CD4-positive, alpha-beta T cell treated with Interleukin-4 for 4 hours (primary cell): ENCODE measurements at places on chromosomes 5 and 9.

DNA sequence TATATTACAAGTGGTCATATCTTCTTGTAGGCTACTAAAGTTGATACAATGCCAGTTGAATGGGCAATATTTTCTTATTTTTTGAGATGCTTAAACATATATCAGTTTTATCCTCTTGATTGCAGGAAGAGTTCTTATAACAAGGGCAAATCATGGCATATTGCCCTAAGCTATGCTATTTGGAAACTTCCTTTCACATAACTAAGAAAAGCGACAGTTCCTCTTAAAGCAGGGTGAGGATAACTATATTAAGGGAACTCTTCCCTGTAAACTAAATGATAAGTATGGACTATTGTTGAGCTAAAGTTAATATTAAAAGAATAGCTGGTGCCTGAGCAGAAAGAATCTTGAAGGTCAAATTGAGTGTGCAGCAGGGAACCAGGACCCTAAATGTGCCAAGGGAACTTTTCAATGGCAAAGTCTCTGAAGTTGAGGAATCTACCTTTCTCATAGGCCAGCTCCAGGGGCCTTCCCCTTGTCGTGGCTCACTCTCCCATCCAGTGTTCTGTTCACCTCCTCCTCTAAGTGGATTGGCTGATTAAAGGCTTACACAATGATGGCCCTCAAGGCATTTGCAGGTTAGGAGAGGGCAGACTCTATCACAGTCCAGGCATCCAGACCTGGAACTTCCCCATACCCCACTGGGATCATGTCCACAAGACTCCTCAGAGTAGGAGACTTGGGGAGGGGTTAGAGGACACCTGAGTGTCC, 26.8 kb downstream of the FYB1 start:
- no peak for DNase-seq

GRCh38 chr5:141915881-141916336, 7.8 kb upstream of the DELE1 start:
- DNase-seq, result no peak

GRCh38 chr9:94443032-94443722, 111.7 kb upstream of the PCAT7 start:
- no peak for DNase-seq

- DNase-seq, result peak; percentile 73
Observed at GRCh38 chr9:131733541-131734061, 6.3 kb downstream of the RAPGEF1 start.

GRCh38 chr9:1152171-1152570, 102.0 kb downstream of the DMRT2 start:
- no peak for DNase-seq

- DNase-seq, result no peak
Observed at GRCh38 chr5:95892784-95893354, 68.8 kb downstream of the ELL2 start.

DNA sequence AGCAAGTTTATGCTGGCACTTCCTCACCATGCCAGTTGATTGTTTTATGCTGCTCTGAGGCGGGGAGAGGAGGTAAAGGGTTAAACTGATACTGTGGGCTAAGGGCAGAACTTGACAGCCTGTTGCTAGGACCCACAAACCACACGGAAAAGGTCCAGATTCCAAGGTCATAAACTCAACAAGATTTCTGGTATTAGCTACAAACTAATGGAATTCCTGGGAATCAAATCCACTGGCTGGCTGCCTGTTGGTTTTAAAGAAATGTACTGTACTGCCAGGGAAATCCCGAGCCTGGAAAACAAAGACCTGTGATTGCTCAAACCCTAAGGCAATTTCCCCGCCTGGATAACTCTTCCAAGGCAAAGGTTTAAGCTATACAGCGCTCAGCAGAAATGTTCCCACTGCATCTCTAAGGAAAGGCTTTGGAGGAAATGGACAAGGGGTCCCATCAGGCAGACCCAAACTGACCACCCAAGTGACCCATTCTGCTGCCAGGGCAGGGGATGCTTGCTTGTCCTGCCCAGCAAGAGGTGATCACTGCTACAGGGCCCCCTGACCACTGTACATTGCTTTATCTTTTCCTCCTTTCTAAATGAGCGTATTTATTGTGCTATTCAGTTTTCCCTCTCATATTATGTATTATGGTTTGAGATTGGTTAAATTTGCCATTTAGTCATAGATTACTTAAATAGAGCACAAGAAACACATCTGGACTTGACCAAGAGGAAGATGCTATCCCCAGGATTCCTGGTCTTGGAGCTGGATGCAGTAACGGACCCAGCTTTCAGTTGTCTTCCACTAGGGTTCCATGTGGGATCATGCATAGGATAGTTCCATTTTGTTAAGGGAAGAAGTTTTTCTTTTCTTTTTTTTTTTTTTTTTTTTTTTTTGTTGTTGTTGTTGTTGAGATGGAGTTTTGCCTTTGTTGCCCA, 124.3 kb downstream of the SUSD1 start:
- DNase-seq, result no peak

DNA sequence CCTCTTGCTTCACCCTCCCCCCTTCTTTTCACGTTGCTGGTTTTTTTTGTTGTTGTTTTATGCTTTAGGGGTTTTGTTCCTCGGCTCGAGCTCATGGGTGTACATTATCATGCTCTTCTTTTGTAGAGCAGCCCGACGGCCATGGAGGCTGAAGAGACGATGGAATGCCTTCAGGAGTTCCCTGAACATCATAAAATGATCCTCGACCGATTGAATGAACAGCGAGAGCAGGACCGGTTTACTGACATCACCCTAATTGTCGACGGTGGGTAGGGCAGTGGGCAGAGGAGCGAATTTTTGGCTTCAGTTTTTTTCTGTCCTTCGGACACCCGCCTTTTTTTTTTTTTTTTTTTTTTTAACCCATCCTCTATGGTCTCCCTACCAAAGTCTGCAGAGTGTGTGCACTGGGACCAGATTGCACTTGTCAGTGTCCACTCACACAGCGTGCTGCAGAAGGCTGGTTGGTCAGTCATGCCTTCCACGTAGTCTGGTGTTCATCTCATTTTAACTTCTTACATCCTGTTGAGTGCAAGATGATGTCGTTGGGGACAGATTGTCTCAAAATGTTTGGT, 1.3 kb downstream of the ZNF131 start:
- DNase-seq, result no peak

DNA sequence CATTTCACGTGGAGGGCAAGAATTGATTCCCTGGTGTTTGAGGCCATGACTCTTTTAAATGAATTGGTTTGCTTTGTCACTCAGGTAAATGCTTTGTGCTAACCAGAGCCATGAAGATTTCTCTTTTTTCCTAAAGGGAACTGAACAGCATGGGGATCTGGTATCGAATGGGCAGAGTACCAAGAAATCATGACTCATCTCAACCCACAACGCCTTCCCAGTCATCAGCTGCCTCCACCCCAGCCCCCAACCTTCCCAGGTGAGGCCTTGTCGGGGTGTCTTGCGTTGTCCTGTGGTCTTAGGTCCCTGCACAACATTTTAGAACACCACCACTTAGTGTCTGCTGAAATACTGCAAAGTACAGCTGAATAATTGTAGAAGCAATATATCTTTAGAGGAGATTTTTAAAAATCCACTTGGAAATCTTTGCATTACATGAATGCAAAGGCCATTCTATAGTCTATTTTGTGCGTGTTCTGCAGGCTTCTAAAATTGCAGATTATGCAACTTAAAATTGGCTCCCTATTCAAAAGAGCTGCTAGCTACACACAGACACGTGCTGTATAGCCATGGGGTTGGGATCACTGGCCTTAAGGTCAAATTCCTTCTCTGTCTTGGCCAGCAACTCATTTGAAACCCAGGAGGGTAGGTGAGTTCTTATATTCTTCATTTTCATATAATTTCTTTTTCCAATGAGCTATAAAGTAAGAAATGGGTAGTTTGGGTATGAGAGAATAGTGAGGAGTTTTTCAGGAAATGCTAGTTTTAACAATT, 69.0 kb downstream of the MVB12B start:
- DNase-seq, result peak; percentile 6

DNA sequence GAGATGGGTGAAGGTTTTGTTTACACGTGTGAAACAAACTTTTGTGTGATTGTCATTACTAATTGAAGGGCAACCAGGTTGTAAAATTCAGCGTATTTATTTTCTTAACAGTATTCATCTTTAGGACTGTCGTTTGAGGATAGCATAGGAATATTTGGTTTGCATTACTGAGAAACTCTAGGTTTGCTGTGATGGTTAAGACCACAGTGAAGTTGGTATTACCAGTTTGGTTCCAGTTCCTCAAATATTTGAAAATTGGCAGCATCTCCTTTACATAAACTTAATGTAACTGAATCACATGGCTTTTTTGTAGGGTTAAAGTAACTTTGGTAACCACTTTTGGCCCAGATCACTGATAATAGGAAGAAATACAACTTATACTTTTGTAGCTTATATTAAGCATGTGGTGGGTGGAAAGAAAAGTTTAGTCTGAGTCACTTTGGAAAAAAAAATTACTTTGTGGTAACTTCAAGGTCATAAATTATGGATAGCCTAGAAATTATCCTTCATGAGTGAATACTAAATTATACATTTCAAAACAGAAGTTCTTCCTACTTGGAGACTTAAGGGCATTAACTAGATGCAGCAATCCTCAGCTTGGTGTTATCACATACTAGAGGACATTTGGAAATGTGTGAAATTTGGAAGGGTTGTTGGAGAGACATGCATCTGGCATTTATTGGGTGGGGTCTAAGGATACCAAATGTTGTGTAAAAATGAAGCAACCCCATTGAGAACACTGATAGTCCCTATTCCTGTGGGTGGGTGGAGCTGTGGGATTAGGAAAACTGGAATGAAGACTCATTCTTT, 33.9 kb downstream of the G3BP1 start:
- DNase-seq, result no peak

DNA sequence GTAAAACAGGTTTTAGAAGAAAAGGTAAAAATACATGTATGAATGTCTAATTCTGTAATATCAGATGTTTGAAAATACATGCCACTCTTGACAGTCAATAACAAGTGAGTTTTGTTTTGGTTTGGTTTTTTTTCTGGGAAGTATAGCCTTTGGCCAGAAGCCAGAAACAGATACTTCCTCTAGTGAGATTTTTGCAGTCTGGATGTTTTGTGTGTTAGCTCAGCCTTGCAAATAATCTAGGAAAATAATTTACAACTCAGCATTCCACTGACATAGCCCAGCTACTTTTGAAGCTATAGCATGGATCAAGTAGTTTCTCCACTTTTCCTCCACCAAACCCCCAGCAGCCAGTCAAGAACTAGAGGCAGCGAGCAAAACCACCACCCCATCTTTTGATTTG, 56.7 kb downstream of the SLC1A1 start:
- DNase-seq, result no peak

- no peak for DNase-seq
Observed at GRCh38 chr5:38473008-38473407, 83.4 kb downstream of the LIFR start.

DNA sequence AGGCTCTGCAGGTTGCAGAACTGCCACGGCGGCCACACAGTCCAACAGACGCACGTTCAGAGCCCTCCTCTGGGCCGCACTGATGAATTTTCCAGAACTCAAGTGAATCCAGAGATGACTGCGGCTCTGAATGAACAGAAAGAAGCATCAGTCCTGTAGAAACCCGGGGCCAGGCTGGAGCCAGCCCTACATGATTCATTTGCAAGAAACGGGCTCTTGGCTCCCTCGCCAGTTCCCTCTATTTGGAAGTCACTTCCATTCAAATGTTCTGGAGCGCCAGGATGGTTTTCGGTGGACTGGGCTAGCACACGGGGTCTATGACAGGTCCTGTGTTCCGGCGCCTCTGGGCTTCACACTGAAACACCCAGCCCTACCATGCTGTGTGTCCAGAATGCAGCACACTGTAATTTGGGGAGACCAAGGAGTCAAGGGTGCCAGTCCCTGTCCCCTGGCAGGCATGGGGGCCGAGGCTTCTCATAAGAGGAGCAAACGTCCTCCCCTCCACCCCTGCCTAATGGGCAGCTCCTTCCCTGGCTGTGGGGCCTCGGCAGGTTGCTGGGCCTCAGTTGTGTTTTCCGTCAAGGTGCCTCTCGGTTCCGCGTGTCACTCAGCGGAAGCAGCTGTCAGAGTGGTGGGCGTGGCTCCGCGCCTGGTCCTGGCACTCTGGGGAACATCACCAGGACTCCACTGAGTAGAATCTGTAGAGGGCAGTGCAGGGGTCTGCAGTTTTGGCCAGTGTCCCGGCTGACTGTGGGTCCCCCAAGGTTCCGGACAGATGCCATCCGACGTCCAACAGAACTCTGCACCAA, 18.1 kb upstream of the COL5A1 start:
- DNase-seq, result no peak

- no peak for DNase-seq
Observed at GRCh38 chr5:146068206-146068605, 37.2 kb downstream of the PLAC8L1 start.

- DNase-seq, result no peak
Observed at GRCh38 chr9:91429501-91429900, 5.9 kb upstream of the NFIL3 start.

- peak; percentile 60 for DNase-seq
Observed at GRCh38 chr9:5626727-5627634, 1.9 kb upstream of the RIC1 start.

DNA sequence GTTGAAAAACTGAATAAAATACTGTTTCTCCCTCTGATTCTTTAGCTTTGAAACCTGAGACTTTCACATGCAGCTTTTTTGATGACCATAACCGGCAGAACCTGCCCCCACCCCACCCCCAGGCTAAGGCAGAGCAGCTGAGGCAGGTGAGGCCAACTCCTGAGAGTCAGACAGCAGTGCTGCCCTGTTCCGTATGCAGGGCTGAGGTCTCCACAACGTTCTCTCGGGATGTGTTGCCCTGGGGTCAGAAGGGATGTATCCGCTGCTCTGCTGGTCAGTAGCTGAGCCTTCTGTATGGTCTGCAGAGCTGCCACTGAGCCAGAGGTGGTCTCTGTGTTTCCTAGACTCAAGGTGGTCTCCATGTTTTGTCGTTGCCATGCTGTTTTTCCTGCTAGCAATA, 190.5 kb downstream of the AOPEP start:
- no peak for DNase-seq

GRCh38 chr9:131627648-131628458, 82.5 kb downstream of the PRRT1B start:
- DNase-seq, result peak; percentile 86

GRCh38 chr5:115778417-115778816, 38.0 kb downstream of the CDO1 start:
- no peak for DNase-seq

- no peak for DNase-seq
Observed at GRCh38 chr9:135010921-135011320, 76.5 kb upstream of the OLFM1 start.
